ENCODE measurements at places on chromosomes 3 and 15. TPM values are rescaled to one million over a fixed set of nuclear protein-coding genes. Genes with fewer than 3 reads are reported as not detected.

DNA sequence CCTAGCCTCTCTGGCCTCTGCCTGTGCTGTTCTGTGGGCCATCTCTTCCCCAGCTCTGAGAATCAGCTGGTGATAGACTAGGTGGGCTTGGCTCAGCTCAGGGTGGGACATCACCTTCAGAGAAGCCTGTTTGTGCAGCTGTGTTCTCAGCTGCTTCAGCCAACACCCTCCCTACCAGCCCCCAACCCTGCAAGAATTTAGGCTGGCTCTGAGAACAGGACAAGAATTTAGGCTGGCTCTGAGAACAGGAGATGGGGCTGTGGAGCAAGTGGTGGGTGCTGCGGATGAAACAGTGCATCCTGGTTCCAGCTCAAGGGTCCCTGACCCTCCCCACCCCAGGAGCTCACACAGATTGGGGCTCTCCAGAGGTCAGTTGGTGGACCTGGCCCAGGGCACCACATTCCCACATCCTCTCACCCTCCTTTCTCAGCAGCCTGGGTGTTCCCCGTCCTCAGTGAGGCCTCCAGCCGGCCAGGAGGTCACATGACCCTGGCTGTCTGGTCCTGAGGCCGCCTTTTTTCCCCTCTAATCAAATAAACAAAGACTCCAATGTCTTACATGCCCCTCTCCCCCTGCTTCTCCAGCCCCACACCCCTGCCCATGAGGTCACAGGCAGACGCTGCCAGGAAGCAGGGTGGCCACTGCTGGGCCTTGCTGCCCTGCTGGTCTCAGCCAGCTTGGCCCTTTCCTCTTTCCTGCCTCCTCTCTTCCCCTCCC, 14.9 kb downstream of the PLEKHO2 start:
- DNase-seq, result peak; percentile 79

DNA sequence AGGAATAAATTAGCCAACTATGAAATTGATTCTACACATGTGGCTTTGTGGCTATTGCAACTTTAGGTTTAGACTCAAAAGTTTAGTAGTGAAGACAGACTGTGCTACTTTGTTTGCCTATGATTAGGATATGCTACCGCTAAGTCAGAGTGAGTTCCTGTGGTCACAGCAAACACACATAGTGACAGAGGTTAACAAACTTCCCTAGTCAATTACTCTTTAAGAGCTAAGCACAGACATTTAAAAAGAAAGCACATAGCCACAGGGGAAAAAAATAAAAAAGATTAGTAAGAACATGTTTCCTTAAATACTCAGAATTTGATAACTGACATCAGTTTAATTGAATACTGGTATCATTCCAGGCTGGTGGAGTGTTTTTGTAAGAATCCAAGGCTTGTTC, 207.1 kb downstream of the GBE1 start:
- DNase-seq, result no peak

- no peak for DNase-seq
Measured at GRCh38 chr3:47245271-47245670, 37.3 kb downstream of the KIF9 start.

Gene SEMA6D
- 17.1 TPM for total RNA-seq

Gene CIB2
- total RNA-seq, result 8.4 TPM

Gene HEG1
- total RNA-seq, result 33.9 TPM

Gene IQCF6
- total RNA-seq, result not detected

Gene IMPG2
- total RNA-seq, result 2.6 TPM
